ENCODE measurements at places on chromosomes 5 and 9.

DNA sequence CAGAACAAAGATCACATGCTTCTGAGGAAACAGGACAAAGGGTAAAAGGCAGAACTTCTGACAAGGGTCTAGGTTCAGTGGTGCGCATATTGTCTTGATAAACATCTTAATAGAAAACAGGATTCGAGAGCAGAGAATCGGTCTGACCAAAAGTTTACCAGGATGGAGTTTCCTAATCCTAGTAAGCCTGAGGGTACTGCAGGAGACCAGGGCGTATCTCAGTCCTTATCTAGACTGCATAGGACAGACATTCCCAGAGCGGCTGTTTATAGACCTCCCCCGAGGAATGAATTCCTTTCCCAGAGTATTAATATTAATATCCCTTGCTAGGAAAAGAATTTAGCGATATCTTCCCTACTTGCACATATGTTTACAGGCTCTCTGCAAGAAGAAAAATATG is 32.4 kb upstream of the TNFSF8 start:
- DNase-seq = no peak

GRCh38 chr9:94911986-94912635 is 185.6 kb downstream of the AOPEP start:
- DNase-seq = no peak

DNA sequence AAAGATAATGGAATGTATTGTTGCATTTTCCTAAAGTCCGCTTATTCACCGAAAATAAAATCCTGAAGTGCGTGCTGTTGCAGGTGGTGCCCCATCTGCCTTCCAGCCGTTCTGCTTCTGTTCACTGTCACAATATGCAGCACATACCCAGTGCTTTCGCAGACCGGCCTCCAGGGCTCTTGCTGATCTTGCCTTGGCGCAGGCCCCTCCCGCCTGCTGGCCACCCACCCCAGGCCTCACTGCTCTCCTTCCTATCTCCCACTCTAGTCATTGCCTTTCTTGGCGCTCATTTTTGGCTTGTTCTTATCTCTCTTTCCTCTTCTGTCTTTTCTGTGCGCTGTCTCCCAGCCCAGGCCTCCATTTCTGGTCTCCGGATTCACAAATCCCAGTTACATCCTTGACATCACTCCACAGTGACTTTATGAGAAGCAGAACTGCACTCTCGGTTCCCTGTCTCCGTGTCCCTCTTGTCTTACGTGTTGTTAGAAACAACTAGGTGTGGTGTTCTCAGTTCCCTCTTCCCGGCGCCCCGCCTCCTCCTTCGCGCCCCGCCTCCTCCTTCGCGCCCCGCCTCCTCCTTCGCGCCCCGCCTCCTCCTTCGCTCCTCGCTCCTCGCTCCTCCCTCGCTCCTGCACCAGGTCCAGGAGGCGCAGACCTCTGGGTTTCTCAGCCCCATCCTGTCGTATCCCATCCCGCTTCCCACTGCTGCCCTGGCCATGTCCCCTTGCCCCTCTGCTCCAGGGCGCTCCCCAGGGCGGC is 201.7 kb upstream of the OTULINL start:
- no peak for DNase-seq

GRCh38 chr5:100800562-100800961 is 102.5 kb downstream of the ST8SIA4 start:
- no peak for DNase-seq

GRCh38 chr9:75046725-75047345 is 18.7 kb upstream of the CARNMT1 start:
- DNase-seq = no peak

GRCh38 chr9:93645149-93645889 is 68.9 kb downstream of the PHF2 start:
- DNase-seq = no peak

- no peak for DNase-seq
These were observed 26.1 kb downstream of the TTC23L start for GRCh38 chr5:34865091-34865490.

DNA sequence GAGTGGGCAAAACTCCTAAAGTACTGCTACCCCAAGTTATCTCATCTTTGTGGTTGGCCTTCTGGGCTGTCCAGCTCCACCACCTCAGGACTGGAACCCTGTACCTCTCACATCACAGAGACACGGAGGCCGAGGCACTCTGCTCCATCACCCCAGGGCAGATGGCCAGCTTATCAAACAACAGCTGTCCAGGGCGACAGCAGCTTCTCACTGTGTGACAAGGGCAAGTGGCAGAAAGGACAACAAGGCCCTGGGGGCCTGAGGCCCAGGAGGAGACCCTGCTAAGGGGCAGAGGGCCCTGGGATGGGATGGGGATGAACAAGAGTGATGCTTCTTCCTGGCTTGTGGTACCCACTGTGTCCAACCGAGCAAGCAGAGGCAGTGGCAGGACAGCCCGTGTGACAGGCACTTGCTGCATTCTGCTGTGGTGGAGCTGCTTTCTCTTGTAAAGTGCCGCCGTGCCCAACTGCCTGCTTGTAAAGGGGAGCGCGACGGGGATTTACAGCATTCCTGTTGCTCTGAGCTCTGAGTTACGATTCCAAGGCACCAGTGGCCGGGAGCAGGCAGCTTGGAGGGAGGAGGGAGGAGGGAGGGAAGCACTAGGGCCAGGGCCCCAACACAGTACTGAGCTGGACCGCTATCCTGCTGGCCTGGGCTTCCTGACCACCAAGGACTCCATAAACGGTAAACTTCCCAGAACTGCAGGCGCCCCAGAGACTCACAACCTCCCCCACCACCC is 71.2 kb downstream of the SHB start:
- no peak for DNase-seq

GRCh38 chr9:132823370-132824145 is 54.5 kb downstream of the AK8 start:
- DNase-seq = no peak

GRCh38 chr9:137192859-137193258 is 4.4 kb downstream of the SSNA1 start:
- DNase-seq = no peak

DNA sequence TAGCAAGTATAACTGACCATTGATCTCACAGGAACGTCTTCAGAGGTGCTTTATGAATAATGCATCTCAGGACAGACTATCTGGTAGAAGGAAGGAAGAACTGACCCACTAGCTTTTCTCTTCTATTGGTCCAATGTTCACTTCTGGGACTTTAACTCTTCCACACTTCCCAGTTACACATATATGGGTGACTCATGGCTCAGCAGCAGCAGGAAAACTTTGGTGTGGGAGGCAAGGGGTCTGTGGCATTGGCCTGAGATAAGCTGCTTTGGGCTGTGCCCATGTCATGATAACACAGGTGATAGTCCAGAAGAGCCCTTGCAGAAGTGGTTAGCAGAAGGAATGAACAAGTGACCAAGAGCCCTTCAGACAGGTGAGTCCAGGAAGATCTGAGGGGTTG is 148.8 kb downstream of the RAB3C start:
- no peak for DNase-seq

- no peak for DNase-seq
These were observed 32.0 kb downstream of the CKMT2 start for GRCh38 chr5:81265101-81265500.

GRCh38 chr9:132820169-132820944 is 57.7 kb downstream of the AK8 start:
- no peak for DNase-seq

GRCh38 chr5:130455175-130455574 is 550.9 kb downstream of the CHSY3 start:
- no peak for DNase-seq

DNA sequence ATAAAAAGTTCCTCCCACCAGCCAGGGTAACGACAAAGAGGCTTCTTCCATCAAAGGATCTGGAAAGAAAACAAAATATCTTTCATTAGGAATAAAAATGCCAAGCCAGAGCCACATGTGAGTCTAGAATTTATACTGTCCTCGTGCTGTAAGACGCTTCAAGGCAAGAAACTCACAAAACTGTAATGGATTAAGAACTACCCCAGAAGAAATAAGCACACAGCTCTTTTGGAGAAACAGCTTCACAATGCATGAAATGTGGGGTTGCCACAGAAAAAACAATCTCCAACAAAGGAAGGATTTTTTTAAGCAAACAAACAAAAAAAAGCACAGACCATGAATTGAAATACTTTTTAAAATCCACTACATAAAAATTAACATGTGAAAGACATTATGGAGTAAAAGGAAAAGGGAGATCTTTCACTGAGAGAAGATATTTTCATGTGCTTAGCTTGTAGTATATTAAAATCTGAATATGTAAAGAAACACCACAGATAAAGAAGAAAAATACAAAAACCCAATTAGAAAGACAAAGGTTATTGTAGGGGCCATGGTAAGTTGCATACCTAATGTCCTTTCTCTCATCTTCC is 140.5 kb upstream of the NFIL3 start:
- no peak for DNase-seq

DNA sequence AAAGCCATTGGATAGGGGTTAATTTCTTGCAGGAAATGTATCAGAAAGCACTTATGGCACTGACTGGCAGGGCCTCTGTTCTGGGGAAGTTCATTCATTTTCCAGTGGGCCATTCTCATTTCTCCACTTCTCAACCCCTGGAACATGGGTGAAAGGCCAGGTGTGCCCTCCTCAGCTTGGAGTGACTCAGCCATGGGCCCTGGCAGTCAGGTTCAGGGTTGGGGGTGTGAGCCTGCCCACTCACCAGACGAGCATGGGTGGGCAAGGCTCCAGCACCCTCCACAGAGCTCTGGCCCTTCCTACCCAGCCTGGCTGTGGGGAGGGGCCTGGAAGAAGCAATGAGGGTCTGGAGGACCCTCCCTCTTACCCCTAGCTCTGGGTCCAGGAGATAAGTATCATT is 174.4 kb downstream of the HSPA4 start:
- no peak for DNase-seq

- DNase-seq = no peak
These were observed 138.6 kb upstream of the PLCXD3 start for GRCh38 chr5:41648996-41649395.

- DNase-seq = no peak
These were observed 30.5 kb downstream of the ZNF618 start for GRCh38 chr9:113906411-113907110.

DNA sequence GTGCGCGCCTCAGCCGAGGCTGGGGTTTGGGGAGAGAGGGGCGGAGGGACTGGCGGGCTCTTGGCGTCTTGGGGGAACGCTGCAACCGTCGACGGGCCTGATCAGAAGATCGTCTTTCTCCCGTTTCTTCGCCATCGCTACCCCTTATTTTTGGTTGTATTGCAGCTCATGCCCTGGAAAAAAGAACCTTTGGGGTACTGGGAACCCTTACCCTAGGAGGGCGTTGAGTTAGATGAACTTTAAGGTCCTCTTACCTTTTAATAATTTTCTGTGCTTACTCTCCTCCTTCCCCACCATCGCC is 719 bp downstream of the PAIP2 start:
- no peak for DNase-seq

GRCh38 chr5:98641671-98642070 is 131.8 kb upstream of the RGMB start:
- no peak for DNase-seq

DNA sequence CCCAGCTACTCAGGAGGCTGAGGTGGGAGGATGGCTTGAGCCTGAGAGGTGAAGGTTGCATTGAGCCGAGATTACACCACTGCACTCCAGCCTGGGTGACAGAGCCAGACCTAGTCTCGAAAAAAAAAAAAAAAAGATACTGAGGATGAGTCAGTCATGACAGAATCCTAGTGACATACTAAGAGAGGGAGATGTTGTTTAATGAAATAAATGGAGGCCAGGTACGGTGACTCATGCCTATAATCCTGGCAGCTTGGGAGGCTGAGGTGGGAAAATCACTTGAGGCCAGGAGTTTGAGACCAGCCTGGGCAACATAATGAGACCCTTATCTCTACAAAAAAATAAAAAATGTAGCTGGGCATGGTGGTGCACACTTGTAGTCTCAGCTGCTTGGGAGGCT is 107.2 kb downstream of the ZFAND5 start:
- no peak for DNase-seq

DNA sequence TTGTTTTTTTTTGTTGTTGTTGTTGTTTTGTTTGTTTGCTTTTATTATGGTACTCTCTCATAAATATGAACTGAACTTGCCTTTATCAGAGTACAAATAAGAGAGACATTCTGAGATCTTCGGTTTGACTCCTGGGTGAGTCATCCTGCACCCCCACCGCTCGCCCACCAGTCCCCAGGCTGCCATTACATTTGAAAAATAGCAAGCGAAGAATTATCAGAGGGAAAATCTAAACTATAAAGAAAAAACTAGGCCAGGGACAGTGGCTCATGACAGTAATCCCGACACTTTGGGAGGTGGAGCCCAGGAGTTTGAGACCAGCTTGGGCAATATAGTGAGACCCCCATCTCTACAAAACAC is 122.1 kb upstream of the MAP3K1 start:
- no peak for DNase-seq

DNA sequence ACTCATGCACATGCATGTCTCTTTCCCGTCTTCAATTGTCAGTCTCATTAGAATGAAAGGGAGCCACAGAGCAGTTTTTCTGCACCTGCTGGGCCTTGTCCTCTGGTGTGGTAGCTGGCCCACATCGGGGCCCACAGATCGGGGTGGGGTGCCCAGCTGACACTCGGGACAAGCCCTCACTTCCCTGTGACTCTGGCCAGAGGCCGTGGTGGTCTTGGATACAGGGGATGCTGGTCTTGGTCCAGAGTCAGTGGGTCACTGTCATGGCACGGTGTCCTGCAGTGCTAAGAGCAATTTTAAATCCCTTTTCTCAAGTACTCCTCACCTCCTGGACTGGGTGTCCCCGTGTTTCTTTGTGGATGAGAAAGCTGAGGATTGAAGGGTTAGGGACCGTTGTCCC is 193.2 kb downstream of the CACNA1B start:
- DNase-seq = no peak

GRCh38 chr9:128913995-128914772 is 6.6 kb upstream of the PHYHD1 start:
- DNase-seq = no peak

DNA sequence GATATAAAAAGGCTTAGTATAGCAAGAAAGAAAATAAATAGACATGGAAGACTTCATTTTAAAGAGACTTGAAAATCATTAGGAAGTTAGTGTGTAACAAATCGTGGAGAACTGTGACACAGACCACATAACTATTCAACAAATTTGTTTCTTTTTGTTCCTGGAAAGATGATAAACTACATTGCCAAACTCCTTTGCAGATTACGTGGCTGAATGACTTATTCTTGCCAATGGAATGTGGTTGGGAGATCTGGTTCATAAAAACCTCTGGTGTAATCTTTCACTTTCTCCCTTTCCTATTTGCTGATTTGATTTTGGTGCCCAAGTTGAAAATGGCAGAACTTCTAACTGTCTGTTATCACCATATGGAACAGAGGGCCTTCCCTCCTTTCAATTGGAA is 328.9 kb upstream of the MEF2C start:
- no peak for DNase-seq

DNA sequence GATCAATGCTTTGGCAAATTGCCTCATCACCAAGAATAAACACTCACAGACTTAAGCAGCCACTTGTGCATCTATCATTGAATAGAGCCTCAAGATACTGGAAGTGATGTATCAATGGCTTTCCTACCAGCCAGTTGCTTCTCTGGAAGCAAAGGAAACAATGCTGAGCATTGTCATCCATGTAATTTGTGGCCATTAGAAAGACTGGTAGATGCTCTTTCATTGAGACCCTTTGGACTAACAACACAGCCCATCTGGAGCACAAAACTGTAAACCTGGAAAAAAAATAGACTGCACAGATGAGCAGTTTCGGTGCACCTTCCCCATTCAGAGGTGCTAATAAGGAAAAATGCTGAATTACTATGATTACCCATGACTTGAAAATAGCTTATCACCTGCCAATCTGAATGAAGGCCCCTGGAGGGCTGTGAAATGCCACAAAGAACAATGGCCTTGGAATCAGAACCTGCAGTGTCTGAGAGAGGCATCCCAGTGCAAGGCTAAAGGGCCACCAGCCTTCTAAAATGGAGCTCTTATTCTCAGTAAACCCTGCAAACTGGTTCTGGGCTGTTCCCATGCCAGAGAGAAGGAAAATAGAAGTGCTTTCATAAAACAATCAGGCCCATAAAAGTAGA is 127.5 kb downstream of the RFK start:
- no peak for DNase-seq

Measured in NCI-H2029 (cell line).